HT1080 (cell line): ENCODE measurements at places on chromosomes 12 and 14.

GRCh38 chr14:102796661-102797190 lies 19.5 kb downstream of the TRAF3 start:
- no peak for DNase-seq

GRCh38 chr14:23365036-23365731 lies at the start of gene EFS:
EFS (minus strand) TSS chr14:23365172; CDS start chr14:23365025, 147 bp downstream.
- DNase-seq: no peak

- DNase-seq: no peak
These were observed 2.1 kb downstream of the GMFB start for GRCh38 chr14:54486685-54487084.

- no peak for DNase-seq
These were observed 3.6 kb upstream of the FOS start for GRCh38 chr14:75274899-75275569.

DNA sequence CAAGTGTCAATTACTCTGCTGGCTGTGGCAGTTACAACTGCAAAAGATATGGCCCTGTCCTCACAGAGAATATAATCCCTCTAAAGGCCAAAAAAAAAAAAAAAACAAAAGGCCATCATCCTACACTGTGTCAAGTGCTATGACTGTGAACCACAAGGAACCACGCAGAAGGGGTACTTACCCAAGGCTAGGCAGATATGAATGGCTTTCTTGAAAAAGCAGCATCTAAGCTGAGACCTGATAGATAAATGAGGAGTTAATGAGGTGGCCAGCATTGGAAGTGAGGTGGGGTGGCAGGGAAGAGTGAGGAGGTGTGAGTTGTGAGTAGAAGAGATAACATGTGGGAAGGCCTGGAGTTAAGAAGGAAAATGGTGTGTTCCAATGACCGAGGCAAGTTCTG lies 16.4 kb upstream of the IL22 start:
- no peak for DNase-seq

GRCh38 chr14:99296517-99296916 lies 24.5 kb upstream of the BCL11B start:
- no peak for DNase-seq

GRCh38 chr14:96958057-96958456 lies 160.9 kb downstream of the VRK1 start:
- DNase-seq: no peak

DNA sequence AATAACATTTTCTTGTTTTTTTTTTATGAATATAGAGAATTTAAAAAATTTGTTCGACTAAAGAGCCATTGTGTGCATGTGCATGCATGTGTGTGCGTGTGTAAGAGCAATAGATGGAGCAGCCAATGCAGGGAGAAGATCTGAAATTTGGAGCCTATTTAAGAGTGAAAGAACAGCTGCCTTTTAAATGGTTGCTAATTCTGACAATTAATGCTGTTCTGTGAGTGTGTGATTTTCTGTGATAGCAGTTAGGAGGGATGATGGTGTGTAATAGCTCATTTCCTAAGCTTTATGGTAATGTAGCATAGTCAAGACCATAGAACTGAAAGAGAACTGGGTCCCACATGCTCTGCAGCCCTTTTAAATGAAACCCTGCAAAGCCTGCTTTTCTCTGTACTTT lies 137.9 kb downstream of the NRXN3 start:
- no peak for DNase-seq

GRCh38 chr12:106132175-106133135 lies 6.3 kb downstream of the NUAK1 start:
- no peak for DNase-seq

DNA sequence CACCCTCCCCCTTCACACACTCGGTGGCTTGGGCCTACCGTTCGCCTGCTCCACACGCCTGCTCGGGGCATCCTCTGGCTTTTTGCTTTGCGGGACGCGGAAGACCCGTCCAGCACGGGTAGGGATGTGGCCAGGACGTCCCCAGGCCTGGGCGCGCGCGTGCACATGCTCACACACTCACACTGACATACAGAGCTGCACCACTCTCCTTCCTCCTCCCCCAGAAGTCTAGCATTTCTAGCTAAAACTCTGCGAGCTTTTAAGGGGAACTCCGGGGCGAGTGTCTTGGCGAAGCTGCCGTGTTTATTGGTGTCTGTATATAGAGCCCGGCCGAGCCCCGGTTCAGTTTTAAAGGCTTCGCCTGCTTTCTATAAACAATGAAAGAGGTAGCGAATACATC lies 5.0 kb downstream of the TBX5 start:
- DNase-seq: no peak

- no peak for DNase-seq
These were observed 178.4 kb upstream of the PARP11 start for GRCh38 chr12:4051596-4051995.

DNA sequence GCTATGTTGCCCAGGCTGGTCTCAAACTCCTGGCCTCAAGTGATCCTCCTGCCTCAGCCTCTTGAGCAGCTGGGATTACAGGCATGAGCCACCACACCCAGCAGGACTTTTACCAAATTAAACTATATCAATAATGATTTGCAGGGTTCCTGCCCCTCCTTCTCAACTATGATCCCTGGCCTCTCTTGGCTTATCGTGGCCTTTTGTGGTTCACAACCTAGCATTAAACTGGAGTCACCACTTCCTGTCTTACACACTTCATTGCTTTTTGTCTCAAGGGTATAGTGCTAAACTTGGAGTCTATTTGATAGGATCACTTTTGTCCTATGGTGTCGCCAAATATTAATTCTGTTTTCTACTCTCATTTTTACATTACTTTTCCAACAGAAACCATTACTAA lies 64.5 kb downstream of the SEC23A start:
- peak; percentile 18 for DNase-seq

GRCh38 chr12:24020397-24021163 lies 71.1 kb upstream of the SOX5 start:
- DNase-seq: no peak

- DNase-seq: no peak
These were observed 57.0 kb downstream of the CCER1 start for GRCh38 chr12:90897986-90898385.

DNA sequence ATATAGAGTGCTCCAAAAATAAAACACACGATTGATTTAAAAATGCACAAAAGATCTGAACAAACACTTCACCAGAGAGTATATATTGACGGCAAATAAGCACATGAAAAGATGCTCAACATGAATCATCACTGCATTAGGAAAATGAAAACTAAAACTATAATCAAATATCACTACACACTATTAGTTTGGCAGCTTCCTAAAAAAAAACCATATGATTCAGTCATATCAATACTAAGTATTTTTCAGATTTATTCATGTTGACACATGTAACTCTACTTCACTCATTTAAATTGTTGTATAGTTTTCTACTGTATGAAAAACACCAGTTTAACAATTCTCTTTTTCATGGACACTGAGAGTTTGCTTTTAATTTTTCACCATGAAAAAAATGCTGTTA lies 41.6 kb downstream of the EXOC5 start:
- no peak for DNase-seq

GRCh38 chr12:25716842-25717241 lies 163.8 kb upstream of the LMNTD1 start:
- no peak for DNase-seq

DNA sequence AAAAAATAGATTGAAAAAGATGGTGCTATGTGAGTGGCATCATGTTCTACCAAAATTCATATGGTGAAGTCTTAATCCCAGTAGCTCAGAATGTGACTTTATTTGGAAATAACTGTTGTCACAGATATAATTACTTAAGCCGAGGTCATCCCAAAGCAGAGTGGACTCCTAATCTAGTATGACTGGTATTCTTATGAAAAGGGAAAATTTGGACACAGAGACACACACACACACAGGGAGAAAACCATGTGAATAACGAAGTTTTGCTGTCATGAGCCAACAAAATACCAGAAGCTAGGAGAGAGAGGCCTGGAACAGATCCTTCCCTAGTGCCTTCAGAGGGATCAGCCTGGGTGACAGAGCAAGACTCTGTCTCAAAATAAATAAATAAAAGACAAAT lies 62.6 kb downstream of the FAR2 start:
- DNase-seq: no peak

- peak; percentile 23 for DNase-seq
These were observed 208.3 kb downstream of the EXOC5 start for GRCh38 chr14:57060276-57060955.

- no peak for DNase-seq
These were observed 150.6 kb upstream of the HMGA2 start for GRCh38 chr12:65673732-65674131.

- no peak for DNase-seq
These were observed 12.9 kb downstream of the BRAP start for GRCh38 chr12:111672822-111673381.

DNA sequence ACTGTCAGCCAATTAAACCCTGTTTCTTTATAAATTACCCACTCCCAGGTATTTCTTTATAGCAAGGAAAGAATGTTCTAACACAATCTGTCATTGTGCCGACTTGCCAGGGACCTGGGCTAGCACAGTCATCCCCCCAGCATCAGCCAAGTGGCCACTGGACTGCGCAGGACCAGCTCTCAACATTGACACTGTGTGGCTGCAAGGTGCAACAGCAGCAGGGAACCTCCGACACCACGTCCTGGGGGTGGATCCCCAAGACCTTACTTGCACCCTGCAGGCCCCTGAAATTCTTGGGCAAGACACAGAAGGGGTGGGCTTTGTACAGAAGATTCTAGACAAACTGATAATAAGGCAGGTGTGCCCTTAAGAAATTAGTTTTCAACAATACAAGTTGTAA lies 309.5 kb downstream of the GLT1D1 start:
- DNase-seq: no peak

DNA sequence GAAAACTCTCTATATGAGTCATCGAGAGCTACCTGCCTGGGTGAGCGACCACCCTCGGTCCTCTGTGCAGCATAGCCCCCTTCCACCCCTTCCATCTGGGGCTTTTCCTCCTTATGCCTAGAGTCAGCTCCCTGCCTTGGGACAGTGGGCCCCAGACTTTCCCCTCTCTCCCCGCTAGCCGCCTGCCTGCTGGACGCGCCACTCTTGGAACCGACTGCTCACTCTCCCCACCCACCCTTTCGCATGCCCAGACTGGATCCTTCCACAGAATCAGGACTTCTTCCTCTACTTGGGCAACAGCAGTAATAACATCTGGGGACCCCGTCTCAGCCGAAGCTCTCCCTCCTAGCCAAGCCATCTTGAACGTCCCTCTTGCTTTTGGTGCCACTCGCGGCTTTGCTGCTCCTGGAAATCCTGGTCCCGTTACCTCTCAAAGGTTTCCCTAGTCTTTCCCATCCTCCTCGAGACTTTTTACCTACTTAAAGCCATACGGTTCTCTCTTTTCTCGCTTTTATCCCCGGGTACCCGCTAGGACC lies 671 bp downstream of the ESYT1 start:
- DNase-seq: peak; percentile 45
